ENCODE measurements at places on chromosomes 7 and 10. TPM values are rescaled to one million over a fixed set of nuclear protein-coding genes. Genes with fewer than 3 reads are reported as not detected.

DNA sequence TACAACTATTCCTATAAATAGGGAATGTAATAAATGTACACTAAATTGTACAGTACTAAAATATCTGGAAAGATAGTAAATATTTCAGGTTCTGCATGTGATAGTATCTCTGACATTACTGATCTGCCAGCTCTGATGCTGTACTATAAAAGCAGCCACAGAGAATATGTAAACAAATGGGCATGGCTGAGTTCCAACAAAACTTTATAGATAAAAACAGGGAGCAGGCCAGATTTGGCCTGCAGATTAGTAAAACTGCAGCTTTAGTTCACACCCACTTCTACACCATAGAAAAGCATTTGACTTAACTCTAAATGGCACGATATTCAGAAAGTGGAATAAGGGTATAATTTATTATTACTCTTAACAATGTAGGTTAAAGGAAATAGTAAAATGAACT lies 18.8 kb upstream of the TLL2 start:
- H3K4me1 ChIP-seq, result no peaks in the 10 kb centered on the region
- no peak for DNase-seq
- H3K27me3 ChIP-seq, result no peaks in the 10 kb centered on the region
- no peak overlapping the region for H3K4me3 ChIP-seq

VSTM4 gene
- 12.5 TPM for total RNA-seq

ZNF777 gene
- 7.3 TPM for total RNA-seq

GRCh38 chr10:33410860-33411234 lies 76.4 kb upstream of the NRP1 start:
- no peak overlapping the region for H3K27ac ChIP-seq
- no peak overlapping the region for H3K4me3 ChIP-seq
- no peak for DNase-seq
- peaks cover 7% of the 10 kb centered on the region for H3K4me1 ChIP-seq
- no peaks in the 10 kb centered on the region for H3K36me3 ChIP-seq

- no peak for DNase-seq
- no peaks in the 10 kb centered on the region for H3K36me3 ChIP-seq
- no peaks in the 10 kb centered on the region for H3K27me3 ChIP-seq
- H3K27ac ChIP-seq, result peak overlapping the region; percentile 86
- H3K4me1 ChIP-seq, result no peaks in the 10 kb centered on the region
Observed at GRCh38 chr10:31134311-31134952, 102.8 kb upstream of the ZNF438 start.

- no peak overlapping the region for H3K4me3 ChIP-seq
- no peaks in the 10 kb centered on the region for H3K27me3 ChIP-seq
- H3K4me1 ChIP-seq, result no peaks in the 10 kb centered on the region
Observed at GRCh38 chr7:28606421-28606820, 194.1 kb downstream of the CREB5 start.

GRCh38 chr7:54967377-54967776 lies 51.4 kb upstream of the EGFR start:
- H3K4me3 ChIP-seq, result no peak overlapping the region
- no peak overlapping the region for H3K27ac ChIP-seq
- H3K36me3 ChIP-seq, result no peaks in the 10 kb centered on the region
- H3K27me3 ChIP-seq, result no peaks in the 10 kb centered on the region
- H3K4me1 ChIP-seq, result no peaks in the 10 kb centered on the region
- DNase-seq, result no peak
